NCI-H187 treated with DMSO at 0.1 percent for 48 hours (cell line): ENCODE measurements at places on chromosomes 7 and 10.

DNA sequence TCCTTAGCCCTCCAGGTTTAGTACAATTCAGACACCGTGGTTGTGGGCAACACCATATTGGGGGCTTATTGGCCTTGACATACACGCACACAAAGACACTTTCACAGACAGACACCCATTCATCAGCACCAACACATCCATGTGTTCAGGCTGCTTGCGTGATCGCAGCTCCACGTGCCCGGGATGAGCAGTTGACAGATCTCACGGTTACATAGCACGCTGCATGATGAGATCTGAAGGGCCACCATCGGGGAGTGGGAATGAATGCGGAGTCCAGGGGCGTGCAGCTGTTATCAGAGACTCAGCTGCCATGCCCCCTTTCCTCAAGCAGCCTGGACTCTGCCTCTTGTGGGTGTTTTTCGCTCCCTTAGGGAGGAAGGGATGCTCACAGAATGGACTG, 285.2 kb downstream of the USP6NL start:
- no peak for DNase-seq

GRCh38 chr7:118472581-118472980, 248.1 kb downstream of the ANKRD7 start:
- DNase-seq: no peak

GRCh38 chr7:151517601-151518104, 2.0 kb downstream of the RHEB start:
- no peak for DNase-seq

DNA sequence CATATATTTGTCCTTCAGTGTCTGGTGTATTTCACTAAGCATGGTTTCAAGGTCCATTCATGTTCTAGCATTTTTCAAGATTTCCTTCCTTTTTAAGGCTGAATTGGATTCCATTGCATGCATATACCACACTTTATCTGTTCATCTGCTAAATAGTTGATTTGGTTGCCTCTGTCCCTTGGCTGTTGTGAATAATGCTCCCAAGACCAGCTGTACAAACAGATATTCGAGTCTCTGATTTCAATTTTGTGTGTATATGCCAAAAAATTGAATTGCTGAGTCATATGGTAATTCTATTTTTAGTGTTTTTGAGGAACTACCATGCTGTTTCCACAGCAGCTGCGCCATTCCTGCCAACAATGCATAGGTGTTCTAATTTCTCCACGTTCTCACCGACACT, 216.4 kb downstream of the NRG3 start:
- no peak for DNase-seq

DNA sequence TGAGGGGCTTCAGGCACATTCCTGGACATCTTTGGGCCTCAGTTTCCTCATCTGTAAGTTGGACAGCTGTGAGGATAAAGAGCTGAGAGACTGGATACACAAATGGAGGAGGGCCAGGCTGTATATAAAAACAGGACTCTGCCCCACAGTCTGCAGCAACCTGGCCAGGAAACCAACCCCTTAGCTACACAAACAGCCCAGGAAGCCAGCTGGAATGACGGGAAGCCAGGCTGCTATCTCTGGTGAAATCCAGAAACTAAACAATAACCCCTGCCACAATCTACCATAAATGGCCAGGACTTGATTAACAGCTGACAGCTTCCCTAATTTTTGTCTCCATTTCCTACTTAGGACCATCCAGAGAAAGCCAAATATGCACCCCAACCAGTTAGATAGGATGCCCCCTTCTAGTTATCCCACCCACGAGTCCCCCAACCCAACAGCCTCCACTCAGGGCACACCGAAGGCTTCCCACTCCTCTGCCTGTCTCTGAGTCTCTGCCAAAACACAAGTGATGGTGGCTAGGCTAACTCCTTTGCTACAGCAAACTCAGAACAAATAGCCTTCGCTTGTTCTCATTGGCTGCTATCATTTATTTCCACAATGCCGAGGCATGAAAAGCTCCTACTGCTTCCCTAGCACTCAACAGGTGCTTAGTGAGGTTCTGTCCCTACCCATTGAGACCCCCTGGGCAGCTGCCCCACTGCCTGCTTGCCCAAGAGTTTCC, 110.0 kb upstream of the TCF7L2 start:
- no peak for DNase-seq

GRCh38 chr10:8298896-8299570, 244.5 kb downstream of the GATA3 start:
- DNase-seq: no peak

GRCh38 chr10:36683421-36683820, 442.0 kb upstream of the ANKRD30A start:
- no peak for DNase-seq

GRCh38 chr7:151987748-151988529, 31.7 kb downstream of the GALNTL5 start:
- no peak for DNase-seq

DNA sequence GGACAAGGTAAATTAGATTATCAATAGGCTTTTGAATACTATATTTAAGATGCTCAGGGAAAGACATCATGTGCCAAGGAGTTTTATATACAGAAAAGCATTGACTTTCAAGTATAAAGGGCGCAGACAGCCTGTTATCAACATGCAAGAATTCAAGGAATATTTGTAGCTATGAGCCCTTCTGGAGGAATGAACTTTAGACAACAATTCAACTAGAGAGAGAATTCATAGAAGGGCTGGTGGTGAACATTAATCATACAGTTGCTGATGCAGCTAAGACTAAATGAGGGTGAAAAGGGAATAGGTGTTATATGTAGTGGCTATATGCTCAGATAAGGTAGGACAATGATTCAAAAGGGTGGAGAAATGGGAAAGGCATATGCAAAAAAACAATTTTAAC, 41.2 kb downstream of the AOAH start:
- no peak for DNase-seq

DNA sequence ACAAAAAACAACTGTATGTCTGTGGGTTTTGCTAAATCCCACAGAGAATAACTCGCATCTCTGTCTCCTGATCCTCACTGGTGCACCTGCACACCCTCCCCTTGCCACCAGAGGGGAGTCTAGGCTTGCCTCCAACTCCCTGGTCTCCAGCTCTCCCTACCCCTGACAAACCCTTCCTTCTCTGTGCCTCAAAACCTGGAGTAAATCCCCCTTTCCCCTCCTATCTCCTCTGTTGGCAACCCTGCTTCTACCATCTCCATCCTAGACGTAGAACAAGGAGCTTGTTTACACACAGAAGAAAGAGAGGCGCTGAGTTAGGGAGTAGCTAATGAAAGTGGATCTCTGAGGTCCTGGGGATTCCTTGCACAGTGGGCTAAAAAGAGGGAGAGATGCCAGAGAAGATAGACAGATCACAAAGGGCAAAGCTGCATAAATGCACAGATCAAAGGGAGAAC, 6.0 kb downstream of the MBLAC1 start:
- DNase-seq: peak; percentile 29

- DNase-seq: no peak
These were observed 30.4 kb downstream of the KLRG2 start for GRCh38 chr7:139452958-139453672.

GRCh38 chr10:98041352-98042043, 11.1 kb upstream of the CRTAC1 start:
- DNase-seq: no peak

DNA sequence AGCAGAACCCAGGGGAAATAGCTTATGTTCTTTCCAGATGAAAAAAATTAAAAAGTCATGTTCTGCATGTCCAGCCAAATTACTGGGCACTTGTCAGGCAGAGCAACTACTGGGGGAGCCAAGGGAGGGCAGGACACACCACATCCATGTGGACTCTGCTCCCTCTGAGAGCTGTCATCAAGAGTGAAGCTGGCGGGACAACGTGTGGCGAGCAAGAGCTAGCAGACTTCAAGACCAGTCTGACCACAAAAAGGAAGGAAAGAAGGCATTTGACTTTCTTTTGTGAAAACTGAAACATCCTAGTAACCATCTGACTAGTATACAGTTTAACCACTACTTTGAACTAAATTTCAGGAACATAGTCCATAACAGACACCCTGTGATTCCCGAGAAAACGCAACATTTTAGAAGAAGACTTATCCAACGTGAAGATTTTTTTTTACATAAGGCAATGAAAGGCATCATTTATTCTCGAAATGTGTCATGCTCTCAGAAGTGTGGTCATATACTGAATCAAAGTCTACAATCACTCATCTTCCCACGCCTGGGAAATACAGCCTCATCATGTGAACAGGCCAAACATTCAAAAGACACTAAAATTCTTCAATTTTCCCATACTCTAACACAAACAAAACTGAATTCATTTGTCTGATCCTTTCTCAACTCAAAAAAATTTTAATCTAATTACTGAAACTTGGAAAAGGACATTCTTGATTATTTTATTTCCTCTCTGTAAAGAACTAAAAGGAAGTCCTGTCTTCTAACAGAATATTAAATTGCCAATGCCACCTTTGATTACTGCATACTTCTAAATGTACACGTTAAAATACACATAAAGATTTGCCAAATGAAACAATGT, 15.5 kb downstream of the CYTH3 start:
- no peak for DNase-seq

DNA sequence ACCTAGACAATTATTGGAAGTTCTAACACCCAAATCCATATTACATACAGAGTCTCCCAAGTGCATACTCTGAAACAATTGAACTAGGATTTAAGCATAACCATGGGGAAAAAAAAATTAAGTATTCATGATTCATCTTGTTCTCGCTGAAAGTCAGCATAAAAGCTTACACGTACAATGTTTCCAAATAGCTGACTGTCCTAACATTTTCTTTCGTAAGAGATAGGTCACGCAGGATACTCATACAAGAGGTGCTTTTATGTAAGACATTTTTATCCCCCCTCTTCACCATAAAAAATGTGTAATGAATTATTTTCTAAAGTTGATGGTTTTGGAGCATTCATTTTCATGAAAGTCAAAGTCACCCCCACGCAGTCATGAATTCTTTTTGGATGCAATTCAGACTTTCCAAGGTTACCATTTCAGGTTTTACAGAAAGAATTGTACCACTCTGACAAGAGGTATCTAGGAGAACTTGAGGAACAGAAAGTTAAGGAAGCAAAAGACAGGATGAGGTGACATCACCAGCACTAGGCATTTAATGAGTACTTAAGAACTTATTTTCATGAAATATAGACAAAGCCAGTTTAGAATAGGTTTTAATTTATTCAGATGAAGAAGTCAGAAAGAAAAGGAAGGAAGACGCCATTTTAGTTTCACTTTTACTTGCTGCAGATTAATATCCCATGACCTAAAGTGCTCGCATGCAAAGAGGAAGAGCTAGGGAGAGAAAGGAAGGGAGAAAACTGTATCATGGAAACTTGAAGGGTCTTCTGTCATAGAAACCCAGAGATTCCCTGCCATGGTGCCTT, 55.8 kb downstream of the TMEM26 start:
- DNase-seq: no peak

DNA sequence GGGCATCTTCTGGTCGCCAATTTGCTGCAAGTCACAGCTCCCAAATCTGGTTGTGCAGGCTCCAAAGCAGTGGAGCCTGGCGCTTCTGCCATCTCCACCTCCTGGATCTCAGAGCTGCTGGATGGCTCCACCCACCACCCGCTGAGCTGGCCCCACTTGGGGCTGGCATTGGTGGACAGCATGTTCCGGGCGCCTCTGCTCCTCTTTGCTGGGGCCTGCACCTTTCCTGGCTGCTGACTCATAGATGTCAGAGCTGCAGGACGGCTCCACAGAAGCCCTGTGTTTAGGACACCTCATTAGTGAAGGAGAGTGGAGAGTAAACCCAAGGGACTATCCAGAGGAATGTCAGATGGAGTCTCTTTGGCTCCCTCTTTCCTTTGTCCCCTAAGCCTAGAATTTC, 27.4 kb downstream of the MAPK8 start:
- DNase-seq: no peak

DNA sequence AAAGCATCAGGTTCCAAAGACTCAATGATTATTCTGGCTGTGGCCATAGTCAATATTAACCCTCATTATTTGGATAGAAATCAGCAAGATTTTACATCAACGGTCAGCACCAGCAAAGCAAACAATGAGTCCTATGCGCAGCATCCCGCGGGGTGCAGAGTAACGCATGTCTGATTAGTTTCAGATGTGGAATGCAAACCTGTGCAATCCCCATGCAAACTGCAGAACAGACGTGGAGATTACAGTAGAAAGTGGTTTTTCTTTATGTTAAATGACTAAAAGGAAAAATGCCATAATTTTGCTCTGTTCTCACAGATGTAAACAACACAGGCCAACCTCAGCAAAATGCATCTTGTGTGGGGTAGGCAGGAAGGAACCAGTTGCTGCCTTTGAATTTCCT, 258.1 kb upstream of the GRB10 start:
- no peak for DNase-seq
